ENCODE measurements at places on chromosomes 6 and 20.

DNA sequence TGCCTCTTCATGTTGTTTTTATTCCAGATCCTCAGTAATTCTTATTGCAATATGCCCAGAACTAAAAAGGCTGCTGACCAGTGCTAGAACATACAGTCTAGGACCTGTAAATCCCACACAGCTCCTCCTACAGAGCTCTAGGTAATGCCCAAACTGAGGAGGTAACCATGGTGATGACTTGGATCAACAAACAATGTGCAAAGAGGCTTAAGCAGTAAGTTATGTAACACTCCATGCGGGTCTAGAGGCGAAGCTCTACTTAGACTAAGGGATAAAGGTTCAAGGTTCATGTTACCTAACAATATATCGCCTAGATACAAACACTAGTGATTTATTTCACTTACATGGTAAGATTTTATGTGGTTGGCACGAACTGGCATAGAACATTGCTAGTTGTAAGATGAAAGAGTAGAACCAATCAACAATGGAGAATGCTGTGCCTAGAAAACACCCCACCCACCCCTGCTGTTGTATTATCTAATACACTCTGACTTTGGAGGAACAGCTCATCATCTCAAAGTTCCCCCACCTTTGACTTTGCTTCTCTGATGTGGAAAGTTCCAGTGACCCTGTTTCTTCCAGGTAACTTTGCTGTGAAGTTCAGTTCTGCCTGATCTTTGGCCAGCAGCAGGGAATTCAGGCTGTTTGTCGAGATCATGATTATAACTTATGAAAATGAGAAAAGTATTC lies 242.4 kb downstream of the ALDH8A1 start:
- no peak for DNase-seq

DNA sequence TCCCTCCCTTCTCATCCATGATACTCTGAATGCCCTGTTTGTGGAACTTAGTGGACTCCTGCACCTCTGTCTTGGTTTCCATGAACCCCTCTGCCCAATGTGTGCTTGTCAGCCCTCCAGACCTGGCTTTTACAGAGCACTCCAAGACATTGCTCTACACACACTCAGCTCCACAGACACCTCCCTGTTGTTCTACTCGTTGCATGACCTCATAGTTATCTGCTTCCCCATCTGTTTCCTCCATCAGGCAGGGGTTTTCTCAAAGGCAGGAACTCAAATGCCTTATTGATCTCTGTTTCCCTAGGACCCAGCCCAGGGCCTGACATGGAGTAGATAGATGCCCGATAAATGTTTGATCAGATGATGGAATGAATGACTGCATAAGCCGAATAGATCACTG lies 13.3 kb downstream of the PLCG1 start:
- DNase-seq, result no peak

- peak; percentile 18 for DNase-seq
Measured at GRCh38 chr6:134640975-134641429, 308.9 kb downstream of the ALDH8A1 start.

GRCh38 chr20:34332262-34332920 lies 29.2 kb upstream of the AHCY start:
- no peak for DNase-seq

GRCh38 chr6:45648262-45648620 lies 270.5 kb upstream of the SUPT3H start:
- no peak for DNase-seq

GRCh38 chr6:74705451-74705850 lies 500.4 kb downstream of the COL12A1 start:
- DNase-seq, result no peak

GRCh38 chr6:151087861-151088598 lies 151.7 kb upstream of the AKAP12 start:
- no peak for DNase-seq

DNA sequence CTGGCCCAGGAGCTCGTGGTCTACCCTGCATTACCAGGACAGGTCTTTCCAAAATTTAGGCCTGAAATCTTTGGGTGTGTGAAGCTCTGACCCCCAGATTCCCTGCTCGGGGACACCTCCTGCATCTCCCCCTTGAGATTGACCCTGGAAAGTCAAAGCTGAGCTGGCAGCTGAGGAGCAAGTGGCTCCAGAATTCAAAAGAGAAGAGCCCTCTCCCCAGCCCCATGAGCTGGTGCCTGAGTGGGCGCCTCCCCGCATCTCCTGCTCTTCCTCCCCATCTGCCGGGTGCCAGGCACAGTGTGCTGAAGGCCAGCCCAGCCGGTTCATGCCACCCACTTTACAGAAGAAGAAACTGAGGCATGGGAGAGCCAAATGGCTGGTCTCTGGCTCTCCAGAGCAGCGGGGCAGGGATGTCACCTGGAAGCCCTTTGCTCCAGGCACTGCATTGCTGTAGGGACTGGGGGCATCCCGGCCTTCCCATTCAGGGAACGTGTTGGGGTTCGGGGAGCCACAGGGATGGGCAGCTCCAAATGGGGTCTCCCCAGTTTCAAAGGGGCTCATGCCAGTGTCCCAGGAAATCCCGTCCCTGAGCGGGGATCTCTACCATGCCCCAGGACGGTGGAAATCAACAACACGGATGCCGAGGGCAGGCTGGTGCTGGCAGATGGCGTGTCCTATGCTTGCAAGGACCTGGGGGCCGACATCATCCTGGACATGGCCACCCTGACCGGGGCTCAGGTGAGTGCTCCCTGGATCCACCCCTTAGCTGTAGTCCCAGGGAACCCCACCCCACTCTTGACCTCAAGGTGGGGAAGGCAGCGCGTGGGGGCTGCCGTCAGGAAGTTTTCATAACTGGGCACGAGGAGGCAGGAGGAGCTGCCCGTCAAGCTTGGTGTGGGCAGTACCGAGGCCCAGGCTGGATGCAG lies 20.5 kb downstream of the NPEPL1 start:
- DNase-seq, result no peak

- no peak for DNase-seq
Measured at GRCh38 chr20:60467078-60467477, 508.9 kb downstream of the CDH26 start.

- DNase-seq, result no peak
Measured at GRCh38 chr6:112725541-112726085, 378.5 kb downstream of the RFPL4B start.

DNA sequence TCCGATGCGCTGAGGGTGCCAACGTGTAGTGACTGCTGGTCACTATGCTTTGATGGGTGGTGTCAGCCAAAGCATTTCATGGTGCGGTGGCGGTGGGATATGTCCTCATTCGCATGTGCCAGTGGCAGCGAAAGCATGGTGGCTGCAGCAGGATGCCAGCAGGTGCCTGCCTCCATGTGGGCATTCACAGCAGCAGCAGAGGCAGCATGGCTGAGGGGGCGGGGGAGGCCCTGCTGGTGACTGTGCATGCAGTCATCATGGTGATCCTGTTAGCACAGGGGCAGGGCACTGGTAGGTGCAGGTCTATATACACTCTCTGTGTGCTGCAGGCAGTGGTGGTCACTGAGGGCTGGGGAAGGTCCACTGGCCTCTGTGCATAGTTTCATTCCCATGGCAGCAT lies 22.0 kb downstream of the FIG4 start:
- DNase-seq, result no peak

DNA sequence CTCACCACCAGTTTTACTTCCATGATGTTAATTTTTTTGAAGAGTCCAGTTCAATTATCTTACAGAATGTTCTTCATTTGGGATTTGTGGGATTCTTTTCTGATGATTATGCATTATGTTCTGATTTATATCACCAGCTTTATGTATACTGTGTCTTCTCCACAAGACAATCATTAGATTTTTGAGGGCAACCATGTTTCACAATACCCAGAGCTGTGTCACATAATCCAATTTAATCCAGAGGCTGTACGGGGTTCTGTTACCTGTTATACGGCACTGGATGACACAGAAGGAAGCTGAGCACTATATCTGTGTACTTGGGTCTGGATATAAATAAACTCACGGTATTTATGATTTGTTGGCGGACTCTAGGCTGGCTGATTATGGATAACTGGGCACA lies 41.6 kb upstream of the RPN2 start:
- no peak for DNase-seq

DNA sequence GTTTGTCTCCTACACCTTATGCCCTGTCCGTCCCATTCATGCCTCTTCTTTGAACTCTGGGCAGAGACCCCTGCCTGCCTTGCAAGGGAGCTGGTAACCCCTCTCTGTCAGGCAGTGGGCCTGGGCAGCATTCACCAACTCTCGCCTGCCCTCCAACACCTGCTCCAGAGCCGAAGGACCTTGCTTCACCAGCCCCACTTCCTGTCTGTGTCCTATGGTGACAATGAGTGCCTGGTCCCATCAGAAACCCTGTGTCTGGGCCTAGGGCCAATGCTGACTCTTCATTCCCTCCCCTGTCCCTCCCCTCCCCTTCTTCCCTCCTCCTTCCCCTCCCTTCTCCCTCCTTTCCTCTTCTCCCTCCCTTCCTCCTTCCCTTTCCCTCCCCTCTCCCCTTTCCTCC lies 22.8 kb upstream of the PCMTD2 start:
- DNase-seq, result peak; percentile 4

DNA sequence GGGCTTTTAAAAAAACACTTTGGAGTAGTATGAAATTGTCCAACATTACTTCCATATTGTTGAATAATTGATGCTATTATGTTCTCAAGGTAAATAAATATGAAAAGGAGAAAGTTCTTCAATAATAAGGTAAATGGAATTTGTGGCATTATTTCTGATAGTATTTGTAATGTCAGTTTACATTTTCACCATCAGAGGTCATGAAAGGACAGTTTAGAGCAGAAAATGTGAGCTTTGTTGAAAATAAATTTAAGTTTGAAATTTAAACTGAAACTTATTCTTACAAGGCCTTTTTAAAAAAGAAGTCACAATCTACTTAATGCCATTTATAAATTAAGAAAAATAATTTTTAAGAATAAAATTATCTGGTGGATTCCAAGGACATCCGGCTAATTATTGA lies 15.8 kb upstream of the CEP162 start:
- DNase-seq, result no peak

DNA sequence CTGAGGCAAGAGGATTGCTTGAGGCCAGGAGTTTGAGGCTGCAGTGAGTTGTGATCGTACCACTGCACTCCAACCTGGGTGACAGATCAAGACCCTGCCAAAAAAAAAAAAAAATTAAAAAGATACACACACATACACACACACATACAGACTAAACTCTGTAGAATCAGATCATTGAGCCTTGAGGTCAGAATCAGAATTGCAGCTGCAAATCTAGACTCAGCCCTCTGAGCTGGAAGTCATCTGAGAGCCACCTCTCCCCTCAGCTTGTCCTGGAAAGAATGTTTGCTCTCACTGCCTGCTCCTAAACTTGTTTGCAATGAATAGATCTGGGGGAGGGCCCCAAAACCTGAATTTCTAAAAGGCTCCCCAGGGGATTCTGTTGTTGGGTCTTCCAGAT lies 41.4 kb upstream of the ANGPT4 start:
- DNase-seq, result no peak

Measured in NCI-H1436 treated with DMSO at 0.1 percent for 48 hours (cell line).